ENCODE measurements at places on chromosomes 3 and 15.

- DNase-seq = no peak
Measured at GRCh38 chr3:144660186-144660585, 688.6 kb downstream of the DIPK2A start.

- no peak for DNase-seq
Measured at GRCh38 chr3:27637346-27637995, 84.7 kb downstream of the EOMES start.

GRCh38 chr15:86557018-86557550 lies 477.4 kb downstream of the AGBL1 start:
- DNase-seq = no peak

DNA sequence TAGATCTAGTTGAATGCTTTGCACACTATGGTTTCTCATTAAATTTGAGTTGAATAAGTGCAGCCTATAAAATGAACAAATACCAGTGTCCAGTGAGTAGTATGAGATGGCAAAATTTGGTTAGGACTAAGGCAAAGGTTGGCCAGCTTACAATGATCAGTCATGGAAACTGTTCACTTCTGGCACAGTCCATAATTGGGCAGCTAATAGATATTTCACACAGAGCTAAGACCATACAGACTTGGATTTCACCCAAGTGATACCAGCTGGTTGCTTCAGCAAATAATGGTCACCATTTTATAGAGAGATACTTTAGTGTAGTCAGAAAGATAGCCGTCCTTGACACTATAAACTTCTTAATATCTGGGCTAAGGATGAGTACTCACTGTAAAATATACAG lies 15.7 kb downstream of the GAP43 start:
- no peak for DNase-seq

GRCh38 chr15:61483599-61483998 lies 254.5 kb upstream of the RORA start:
- no peak for DNase-seq

- peak; percentile 41 for DNase-seq
Measured at GRCh38 chr15:89971592-89971997, 29.5 kb upstream of the ZNF710 start.

- no peak for DNase-seq
Measured at GRCh38 chr15:82135638-82136037, 89.8 kb upstream of the MEX3B start.

- peak; percentile 91 for DNase-seq
Measured at GRCh38 chr15:85667491-85668424, 127.0 kb downstream of the KLHL25 start.

- DNase-seq = no peak
Measured at GRCh38 chr3:193756536-193756935, 163.5 kb downstream of the OPA1 start.

GRCh38 chr3:183692436-183692835 lies 5.2 kb upstream of the YEATS2 start:
- DNase-seq = no peak

DNA sequence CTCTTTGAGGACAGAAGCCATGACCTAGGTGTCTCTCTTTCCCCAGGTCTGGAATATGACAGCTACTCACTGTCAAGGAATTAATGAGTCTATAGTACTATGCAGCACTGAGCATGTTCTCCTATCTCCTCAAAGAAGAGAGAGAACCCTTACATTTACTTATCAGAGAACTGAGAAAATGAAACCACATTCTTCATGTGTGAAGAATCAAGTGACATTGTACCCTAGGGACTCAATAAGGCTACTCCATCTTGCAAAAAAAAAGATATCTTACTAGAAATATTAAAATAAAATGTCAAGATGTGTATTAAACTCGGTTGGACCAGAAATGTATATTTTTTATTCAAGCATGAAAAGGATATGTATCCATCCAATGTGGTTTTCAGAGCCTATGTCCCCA lies 133.2 kb upstream of the COL8A1 start:
- DNase-seq = no peak

- DNase-seq = no peak
Measured at GRCh38 chr3:187858041-187858440, 112.8 kb upstream of the BCL6 start.

DNA sequence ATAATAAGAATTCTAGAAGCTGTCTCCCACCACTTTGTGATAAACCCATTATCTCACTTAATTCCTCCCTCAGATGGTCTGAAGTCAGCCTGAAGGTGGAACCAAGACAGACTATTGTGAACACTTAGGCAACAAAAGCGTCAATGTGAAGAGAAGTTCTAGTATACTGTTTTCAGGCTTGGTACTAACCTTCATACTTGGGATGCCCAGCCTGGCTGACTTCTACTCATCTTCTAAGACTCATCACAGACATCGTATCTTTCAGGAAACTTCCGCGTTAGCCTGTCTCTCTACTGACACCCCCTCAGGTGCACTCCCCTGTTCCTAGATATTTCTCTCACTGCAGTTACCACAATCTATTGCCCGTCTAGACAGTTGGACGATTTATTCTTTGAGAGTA lies 201.2 kb downstream of the SATB1 start:
- no peak for DNase-seq

DNA sequence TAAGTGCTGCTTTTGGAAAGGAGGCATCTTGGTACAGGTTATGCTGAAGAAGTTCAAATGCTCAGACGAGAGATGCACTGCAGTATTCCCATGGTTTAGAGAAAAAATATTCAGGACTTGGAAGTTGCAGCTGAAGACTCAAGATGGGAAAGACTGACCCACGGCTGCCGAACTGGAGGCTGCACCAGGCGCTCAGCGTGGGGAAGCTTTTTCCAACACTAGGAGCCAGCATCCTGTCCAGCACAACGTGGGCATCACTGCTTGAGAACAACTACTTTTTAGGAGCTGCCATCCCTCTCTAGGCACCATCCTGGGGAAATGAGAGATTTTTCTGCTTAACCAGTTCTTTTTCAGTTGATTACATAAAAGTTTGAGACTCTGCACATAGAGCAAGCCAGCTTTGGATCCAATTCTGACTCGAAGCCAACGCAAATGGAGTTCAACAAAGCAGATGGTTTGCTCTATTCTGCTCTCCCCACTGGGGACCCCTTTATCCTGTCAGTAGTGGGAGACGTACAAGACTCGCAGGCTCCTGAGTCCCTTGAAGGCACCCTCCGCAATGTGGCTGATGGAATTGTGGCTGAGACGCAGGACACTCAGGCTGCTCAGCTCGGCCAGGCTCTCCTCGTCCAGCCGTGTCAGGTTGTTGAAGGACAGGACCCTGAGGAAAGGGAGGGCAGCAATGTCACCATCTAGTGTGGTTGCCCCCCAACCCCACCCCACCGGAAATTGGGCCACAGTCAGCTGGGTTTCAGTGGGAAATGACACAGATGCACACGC lies 93.8 kb downstream of the LRIG1 start:
- no peak for DNase-seq
